Hematopoietic multipotent progenitor cell treated with erythropoietin and hydrocortisone succinate and interleukin-3 and kit ligand, for 4 days (in vitro differentiated cells): ENCODE measurements at places on chromosomes 12 and 14.

GRCh38 chr12:108691998-108692808 is 39.1 kb downstream of the CORO1C start:
- peak; percentile 92 for DNase-seq

DNA sequence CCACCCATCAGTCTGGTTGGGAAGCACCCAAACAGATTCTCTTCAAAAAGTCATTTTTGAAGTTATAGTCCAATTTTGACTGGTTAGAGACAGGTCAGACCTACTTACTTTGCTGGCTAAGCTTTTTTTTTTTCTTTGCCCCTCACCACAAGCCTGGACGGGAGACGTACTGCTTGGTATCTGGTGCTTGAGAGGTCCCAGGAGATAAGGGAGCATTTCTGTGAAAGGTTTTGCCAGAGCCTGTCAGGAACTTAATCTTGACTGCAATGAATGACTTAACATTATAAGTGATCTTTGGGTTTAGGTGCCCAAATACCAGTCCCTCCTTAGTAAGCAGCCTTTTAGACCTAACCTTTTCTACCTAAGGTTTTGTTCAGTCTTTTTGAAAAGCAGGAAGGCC is 6.3 kb downstream of the MTHFD1 start:
- peak; percentile 87 for DNase-seq

DNA sequence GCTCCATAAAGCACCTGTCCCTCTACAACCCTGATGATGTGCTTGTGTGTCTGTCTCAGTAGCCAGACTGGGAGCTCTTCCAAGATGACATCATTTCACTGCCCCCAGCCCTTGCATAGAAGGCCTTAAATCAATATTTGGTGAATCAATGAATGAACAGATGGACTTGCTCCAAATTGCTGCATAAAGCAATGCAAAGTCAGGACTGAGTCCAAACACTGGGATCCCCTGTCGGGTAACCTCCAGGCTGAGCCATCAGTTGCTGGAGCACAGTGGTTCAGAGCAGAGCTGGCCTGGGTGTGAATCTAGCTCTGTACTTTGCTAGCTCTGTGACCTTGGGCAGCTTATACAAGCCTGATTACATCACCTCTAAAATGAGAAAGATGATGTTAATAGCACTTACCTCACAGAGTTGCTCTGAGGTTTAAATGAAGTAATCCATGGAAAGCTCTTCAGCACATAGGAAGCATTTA is 120.3 kb upstream of the VASH1 start:
- DNase-seq = no peak

DNA sequence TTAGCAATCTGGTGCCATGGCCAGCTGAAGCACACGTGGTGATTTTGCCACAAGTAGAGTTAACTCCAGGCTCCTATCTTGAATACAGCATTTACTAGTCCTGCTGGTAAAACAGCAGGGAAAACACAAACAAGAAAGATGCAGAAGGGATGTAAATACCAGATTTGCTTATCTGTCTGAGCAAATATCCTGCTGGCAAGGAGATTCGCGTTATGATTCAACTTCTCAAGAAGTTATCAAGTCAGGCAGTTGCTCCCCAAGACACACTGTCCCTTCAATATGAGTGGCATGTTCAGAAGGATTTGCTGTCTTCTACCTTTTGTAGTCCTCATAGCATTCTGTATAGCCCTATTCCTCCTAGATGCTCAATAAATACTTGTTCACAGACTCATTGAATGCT is 171.2 kb upstream of the EGLN3 start:
- DNase-seq = no peak

DNA sequence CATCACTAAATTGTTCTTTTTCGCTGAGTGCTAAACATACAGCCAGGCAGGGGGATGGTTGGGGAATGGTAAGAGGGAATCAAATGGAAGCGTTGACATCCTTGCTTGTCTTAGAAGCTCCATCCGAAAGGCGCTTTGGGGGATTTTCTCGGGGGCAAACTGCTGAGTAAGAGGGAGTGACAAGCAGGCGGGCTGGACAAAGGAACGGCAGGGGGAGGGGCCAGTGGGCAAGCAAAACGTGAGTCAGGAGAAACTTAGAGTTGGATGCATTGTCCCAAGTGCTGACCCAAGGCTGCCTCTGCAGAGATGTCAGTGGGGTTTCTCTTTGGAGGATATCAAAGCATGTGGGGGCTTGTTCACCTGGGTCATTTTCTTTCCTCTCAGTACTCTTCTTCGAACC is 480.5 kb downstream of the VRK1 start:
- DNase-seq = no peak
